ENCODE measurements at places on chromosomes 7 and 10. TPM values are rescaled to one million over a fixed set of nuclear protein-coding genes. Genes with fewer than 3 reads are reported as not detected.

Gene HKDC1
- 52.3 TPM for total RNA-seq

Gene HTRA1
- total RNA-seq = 42.1 TPM

Gene OR2A1
- total RNA-seq = not detected

Gene RBP4
- total RNA-seq = not detected

Gene FAM221A
- total RNA-seq = 4.1 TPM

Gene POU6F2
- not detected for total RNA-seq

Gene SNCG
- 315 TPM for total RNA-seq

Gene ADAM12
- total RNA-seq = 14.0 TPM

Gene SLC18A3
- total RNA-seq = not detected

Gene MXI1
- total RNA-seq = 31.8 TPM

Gene PRSS37
- total RNA-seq = not detected

Gene GGCT
- total RNA-seq = 62.6 TPM

Gene GCK
- total RNA-seq = not detected

Gene PLXNA4
- 0.34 TPM for total RNA-seq

Gene PROSER2
- 84.9 TPM for total RNA-seq

Gene ACBD7
- total RNA-seq = 7.5 TPM

Gene SLC16A12
- total RNA-seq = 2.6 TPM

Gene USP6NL
- 8.2 TPM for total RNA-seq

Gene CAMK1D
- 11.7 TPM for total RNA-seq

Gene SFRP4
- 19.4 TPM for total RNA-seq

Gene PTEN
- 26.4 TPM for total RNA-seq

Gene OR2A42
- total RNA-seq = not detected

Gene LRRC61
- total RNA-seq = 54.9 TPM

Gene CPA2
- total RNA-seq = not detected

Gene KNDC1
- total RNA-seq = 1.1 TPM

Gene GJC3
- total RNA-seq = not detected

Gene ELOVL3
- total RNA-seq = 0.78 TPM

Gene VIPR2
- not detected for total RNA-seq

Gene COX15
- 25.3 TPM for total RNA-seq

Gene VSTM2A
- not detected for total RNA-seq

Gene TFR2
- total RNA-seq = 0.27 TPM

Gene PTPRZ1
- total RNA-seq = not detected

Gene TMEM196
- not detected for total RNA-seq

Gene CACUL1
- total RNA-seq = 24.0 TPM

Gene FASTK
- 126 TPM for total RNA-seq
